NCI-H526 (cell line): ENCODE measurements at places on chromosomes 1 and 21.

- no peak for DNase-seq
Observed at GRCh38 chr1:27137544-27138075, 17.3 kb downstream of the SLC9A1 start.

DNA sequence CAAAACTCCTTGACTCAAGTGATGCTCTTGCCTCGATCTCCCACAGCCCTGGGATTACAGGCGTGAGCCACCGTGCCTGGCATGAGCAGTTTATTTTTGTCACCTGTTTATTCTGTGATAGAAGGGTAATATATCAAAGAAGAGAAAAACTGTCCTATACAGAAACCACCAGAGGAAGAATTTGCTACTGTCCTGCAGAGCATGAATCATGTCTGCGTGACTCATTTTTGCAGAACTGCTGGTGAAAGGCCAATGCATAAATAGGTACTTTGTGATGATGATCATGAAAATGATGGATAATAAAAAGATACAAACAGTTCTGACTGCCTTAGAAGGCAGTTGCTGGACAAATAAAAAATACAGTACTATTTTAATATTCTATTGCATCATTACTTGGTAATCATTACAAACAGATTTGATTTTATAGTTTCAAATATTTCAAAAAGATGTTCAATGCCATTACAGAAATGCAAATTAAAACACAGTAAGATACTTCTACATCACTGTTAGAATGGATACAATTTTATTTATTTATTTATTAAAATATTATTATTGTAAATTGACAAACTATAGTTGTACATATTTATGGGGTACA lies 26.5 kb downstream of the RIPPLY3 start:
- no peak for DNase-seq

DNA sequence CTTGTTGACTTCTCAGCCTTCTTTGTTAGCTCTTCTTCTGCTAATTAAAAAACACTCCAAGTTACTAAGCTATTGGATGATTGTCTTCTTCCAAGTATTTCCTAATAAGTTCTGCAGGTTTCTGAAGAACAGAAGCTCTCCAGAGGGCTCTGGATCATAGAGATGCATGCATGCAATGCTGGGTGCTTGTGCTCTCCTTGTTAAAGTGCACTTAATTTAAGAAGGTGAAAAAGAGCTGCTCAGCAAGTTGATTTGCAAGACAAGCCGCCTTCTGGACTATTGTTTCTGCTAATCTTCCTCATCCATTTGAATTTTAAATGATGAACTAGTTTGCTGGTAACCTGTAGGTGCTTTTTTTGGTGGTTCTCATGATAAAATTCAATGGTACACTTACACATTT lies 16.1 kb downstream of the RRP15 start:
- no peak for DNase-seq

DNA sequence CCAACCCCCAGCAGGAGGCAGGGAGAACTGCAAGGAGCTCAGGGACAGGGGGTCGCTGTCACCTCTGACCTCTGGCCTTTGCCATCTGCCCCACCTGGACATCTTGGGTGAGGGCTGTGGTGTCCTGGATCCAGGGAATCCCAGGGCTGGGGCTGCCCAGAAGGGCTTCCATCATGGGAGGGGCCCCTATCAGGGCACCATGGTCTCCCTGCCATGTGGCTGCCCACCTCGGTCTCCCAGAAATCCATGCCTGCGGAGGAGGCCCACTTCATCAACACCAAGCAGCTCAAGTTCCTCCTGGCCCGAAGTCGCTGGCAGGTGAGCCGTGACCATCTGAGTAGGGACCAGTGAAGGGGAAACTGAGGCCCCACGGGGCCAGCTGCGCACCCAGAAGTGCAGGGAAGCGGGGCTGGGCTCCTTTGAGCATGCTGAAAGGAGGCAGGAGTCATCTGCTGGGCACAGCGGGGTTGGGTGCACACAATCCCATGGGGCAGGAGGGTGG lies 36.1 kb downstream of the TRIM11 start:
- DNase-seq: no peak

DNA sequence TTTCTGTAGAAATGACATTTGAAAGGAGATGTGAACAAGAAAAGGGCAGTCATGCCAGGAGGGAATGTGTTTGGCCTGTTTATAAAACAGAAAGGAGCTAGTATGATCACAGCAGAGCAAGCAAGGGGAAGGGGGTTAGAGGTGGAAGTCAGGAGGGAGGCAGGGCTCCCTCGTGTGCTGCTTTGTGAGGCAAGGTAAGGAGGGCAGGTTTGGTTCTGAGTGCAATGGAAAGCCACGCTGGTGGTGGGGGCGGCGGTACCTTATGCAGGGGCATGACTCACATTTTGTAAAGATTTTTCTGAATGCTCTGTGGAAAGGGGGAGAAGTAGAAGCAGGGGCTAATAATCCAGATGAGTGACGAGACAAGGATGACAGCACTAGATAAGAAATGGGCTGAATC lies 197.5 kb upstream of the C8B start:
- DNase-seq: no peak

DNA sequence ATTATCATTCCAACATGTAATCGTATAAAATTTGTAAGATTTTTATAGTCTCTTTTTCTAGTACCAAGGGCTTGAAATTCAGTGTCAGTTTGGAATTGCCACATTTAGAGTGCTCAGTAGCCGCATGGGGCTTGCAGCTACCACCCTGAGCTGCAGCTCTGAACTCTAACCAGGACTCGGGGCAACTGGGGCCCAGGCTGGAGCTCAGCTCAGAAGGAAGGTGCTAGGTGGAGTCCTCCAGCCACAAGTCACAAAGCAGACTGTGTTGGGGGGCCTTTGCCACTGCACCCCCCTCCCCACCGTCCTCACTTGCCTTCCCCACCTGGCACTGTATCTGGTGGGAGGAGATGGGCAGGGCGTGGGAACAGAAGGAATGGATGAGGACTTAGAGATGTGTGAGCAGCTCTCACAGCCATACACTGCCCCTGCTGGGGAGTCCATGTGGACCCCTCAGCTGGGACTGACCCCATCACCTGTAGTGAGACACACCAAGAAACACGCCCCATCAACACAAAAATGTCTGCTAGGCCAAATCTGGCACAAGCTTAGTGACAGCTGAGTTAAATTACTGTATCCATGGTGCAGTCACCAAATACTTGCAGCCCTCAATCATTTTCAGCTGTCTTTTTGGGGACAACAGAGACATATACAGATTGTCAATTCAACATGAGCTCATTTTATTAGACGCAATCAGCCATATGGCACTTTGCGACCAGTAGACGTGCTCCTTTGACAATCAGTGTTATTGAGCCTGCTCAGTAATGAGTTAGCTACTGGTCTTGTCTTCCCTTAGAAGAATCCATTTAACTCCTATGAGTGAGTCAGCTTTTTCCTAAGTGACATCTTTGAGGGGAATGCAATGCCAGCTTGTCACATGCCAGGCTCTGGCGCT lies 241.7 kb upstream of the RAB4A start:
- DNase-seq: no peak

- no peak for DNase-seq
Observed at GRCh38 chr21:22145545-22145944, 1147.3 kb downstream of the NCAM2 start.

GRCh38 chr1:248837045-248837780 lies 811 bp upstream of the ZNF672 start:
- DNase-seq: no peak

DNA sequence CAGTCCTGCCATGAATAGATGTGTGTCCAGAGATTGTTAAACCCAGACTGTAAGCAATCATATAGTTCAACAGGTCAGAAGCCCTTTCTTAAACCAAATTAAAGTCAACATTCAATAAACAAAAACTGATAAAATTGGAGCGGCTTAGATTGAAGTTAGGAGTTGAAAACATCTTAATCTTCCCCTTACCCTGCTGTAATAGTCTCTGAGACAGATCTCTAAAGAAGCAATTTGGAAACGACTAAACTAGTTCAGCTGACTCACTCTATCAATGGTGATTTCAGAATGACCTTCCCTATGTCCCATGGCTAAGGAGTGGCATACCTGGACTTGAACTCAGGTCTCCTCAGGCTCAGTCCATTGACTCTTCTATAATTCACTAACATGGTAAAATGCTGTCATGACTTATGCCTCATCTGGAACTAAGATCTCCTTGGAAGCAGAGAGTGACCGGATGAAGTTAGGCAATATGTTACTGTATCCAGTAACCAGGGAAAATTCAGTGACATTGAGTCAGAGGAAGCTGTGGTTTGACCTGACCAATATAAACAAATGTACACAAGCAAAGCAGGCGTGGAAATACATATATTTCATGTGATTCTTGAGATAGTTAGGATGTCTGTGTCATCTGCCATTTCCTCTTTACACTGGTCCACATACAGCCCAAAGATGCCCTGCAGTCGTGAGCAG lies 30.1 kb downstream of the SGIP1 start:
- no peak for DNase-seq

GRCh38 chr1:23103001-23103889 lies 65.4 kb downstream of the LUZP1 start:
- DNase-seq: no peak

DNA sequence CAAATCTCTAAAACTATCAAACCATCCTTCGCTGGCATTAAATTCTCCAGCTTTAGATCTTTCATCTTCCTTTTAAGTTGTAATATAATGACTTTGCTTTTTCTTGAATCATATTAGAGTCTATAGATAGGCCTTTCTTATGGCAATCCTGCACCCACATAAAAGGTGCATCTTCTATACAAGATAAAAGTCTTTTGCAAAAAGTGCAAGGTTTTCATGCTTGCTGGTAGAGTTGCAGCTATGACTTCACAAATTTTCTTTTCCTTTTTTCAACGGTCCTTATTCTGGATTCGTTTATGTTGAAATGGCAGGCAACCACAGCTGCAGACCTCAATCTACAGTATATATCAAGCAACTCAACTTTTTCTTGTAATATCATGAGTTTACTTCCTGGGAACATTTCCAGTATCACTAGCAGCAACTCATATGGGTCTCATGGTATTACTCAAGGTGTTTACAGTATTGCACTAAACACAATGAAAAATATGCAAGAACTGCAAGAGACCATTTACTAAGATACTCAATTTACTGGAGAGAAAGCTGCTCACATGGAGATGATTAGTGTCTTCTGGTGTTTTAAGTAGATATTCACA lies 22.1 kb downstream of the OMA1 start:
- DNase-seq: no peak

DNA sequence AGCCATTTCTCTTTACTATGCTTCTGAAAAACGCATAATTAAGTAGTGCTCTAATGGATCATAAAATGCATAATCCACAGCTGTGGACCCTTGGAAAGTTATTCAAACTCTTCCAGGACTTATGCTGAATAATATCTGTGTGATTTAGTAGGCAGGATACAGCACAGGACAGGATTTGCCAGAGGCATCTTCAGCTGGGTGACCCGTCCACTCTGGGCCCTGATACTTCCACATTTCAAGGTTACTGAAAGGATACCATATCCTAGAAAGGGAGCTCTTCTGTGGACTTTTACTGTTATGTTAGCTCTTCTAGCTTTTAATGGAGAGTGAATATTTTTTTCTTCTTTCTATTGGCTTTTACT lies 49.6 kb downstream of the MAP10 start:
- no peak for DNase-seq

- DNase-seq: no peak
Observed at GRCh38 chr1:198649968-198650338, 11.1 kb downstream of the PTPRC start.

DNA sequence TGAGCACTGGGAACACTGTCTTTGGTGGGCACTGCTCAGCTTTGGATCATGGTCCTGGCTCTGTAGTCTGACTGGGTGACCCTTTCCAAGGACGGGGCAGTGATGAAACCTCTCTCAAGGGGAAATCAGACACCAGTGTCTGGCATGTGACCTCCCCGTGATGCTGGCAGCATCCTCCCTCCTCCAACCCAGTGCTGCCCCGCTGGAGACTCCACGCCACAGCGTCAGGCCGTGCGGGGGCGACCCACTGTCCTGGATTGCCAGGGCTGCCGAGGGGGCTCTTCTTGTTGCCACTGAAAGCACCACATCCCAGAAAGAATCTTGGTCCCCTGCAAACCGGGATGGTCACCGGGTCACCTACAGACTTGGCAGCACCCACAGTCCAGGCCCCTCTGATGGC lies 146.4 kb upstream of the ARHGEF16 start:
- DNase-seq: no peak

- DNase-seq: no peak
Observed at GRCh38 chr1:52549267-52549666, 3.6 kb downstream of the TUT4 start.

DNA sequence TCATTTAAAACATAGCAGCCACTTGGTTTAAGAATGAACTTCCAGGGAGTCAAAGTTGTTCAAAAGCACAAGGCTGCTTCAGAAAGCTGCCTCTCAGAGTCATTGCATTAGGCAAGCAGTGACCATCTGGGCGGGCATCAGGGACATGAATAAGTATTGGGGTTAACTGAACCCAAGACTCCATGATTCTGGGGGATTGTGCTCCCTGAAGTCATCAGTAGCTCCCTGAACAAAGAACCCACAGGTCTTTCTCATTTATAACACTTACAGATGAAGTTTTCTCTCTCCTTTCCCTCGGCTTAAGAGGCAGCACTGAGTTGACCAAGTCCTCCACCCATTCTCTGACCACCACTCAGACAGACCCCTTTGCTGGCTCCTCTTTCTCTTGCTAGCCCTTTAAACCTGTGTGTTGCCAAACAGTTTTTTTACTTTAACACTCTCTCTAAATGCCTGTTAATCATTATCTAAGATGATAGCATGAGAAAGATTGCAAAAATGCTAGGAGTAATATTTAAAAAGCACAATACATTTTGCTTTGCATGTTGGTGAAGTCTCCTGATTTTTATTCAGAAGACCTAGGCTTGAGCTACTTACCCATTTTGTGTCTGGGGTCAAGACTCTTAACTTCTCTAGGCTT lies 77.0 kb upstream of the ARHGAP29 start:
- DNase-seq: no peak

GRCh38 chr1:42927920-42928505 lies 30.7 kb downstream of the SLC2A1 start:
- no peak for DNase-seq

DNA sequence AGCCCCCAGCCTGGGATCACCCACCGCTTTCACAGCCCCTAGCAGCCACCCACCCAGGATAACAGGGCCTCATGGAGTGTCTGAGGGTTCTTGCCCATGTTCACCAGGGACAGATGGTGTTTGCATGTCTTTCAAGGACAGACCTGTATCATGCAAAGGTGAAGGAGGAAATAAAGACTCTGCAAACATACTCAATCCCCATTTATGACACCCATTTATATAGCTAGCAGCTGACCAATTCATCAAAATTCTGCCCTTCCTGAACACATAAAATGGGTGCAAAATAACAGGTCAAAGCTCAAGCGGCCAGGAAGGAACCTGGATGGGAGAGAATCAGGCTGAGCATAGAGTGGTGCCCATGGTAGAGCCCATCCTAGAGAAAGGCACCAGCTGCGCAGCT lies 32.8 kb upstream of the LYPD8 start:
- no peak for DNase-seq

GRCh38 chr1:84347271-84347931 lies 45.9 kb downstream of the SAMD13 start:
- no peak for DNase-seq
